Umbilical cord (tissue), 2 donors: ENCODE measurements at places on chromosomes 5 and 9.

GRCh38 chr9:95491543-95492320 is 25.0 kb downstream of the PTCH1 start:
- DNase-seq = no peak

GRCh38 chr9:128152133-128153059 is 3.1 kb downstream of the LCN2 start:
- DNase-seq = no peak

DNA sequence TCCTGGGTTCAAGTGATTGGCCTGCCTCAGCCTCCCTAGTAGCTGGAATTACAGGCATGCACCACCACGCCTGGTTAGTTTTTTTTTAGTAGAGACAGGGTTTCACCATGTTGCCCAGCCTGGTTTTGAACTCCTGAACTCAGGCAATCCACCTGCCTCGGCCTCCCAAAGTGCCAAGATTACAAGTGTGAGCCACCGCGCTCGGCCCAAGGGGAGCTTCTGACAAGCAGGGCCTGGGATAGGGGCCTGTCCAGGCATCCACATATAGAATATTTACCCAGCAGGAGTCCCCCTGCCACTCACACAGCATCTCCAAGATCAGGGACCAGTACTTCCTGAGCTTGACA is 10.1 kb downstream of the IRF1 start:
- no peak for DNase-seq

DNA sequence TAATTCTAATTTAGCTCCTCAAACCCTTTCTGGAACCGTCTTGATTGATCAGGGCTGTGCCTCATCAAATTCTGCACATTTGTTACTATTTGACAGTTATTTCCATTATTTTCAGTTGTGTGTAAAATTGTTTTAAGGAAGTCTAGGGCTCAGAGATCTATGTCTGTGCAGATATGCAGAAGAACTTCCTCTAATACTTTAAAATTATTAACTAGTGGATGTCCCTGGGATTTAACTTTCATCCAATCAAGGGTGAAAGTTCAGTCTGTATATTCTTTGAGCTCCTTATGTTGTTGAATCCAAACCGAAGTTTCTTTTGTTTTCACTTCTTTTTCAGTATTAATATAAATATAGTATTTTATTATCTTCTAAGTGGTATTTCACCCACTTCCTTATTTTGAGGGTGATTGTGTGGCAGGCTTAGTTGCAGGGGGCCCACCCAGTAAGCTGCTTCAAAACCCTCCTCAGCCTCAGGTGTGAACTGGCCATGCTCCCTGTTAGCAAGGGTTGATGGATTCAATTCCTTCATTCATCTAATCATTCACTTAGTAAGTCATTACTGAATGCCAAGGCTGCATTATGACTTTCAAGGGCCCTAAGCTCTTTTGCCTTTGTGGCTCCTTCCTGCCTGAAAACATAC is 2.1 kb upstream of the CAMLG start:
- DNase-seq = no peak

DNA sequence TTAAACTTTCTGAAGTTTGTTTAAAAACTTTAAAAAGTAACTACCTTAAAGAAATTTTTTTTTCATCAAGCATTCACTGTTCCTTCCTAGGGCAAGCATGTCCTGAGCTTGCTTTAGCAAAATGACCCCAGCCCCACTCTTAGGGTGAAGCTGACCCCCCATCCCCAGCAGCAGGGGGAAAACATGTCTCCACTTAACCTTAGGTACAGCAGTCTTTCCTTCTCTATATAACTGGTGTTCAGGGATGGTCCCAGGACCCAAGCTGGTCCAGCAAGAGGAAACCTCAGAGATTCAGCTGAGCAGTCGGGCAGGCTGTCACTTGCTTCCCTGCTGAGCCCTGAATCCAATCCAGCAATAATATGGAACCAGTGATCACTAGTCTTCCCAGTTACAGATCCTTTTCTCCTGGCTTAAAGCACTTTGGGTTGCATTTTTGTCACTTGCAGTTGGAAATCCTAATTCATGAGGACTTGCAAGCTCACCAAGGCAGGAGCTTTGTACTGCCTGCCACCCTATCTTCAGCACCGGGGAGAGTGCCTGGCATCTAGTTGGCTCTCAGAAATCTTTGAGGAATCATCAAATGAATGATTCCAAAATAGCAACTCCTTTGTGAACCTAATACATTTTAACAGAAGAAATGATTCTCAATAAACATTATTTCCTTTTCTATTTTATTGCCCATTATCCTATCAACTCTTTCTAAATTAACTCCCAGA is 91.2 kb downstream of the FSTL4 start:
- no peak for DNase-seq

GRCh38 chr5:82850393-82850792 is 226.8 kb downstream of the TMEM167A start:
- DNase-seq = peak; percentile 79

- DNase-seq = no peak
Measured at GRCh38 chr5:78592735-78593386, 55.7 kb downstream of the LHFPL2 start.

DNA sequence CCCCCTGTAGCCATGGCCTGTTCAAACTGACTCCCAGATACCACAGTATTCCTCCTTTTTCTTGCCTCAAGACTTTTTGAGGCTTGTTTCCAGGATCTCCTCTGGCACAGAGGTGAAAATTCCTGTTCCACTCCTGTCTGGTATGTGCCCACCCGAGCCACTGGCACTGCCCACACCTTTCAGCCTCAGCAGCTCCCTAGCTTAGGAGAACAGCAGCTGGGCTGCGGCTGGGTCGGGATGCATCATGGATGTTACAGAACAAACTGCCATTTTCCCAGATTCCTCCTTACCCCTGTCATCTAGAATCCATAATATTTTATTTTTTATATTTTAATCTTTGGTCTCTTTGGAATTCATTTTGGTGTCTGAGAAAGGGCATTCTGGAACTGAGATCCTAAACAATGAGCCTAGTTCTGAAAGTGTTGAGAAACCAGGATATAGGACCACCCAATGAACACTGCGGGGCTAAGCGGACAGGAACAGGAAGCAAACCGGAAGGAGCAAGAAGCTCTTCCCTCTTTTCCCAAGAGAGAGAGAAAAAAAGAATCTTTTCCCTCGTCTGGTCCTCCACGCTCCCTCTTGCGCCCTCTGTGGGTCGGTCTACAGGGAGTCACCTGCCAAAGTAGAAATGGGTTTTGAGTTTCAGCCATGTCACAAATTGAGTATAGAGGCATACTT is 12.5 kb downstream of the OR2S2 start:
- DNase-seq = peak; percentile 92

- DNase-seq = no peak
Measured at GRCh38 chr9:113361304-113362018, 12.1 kb downstream of the BSPRY start.

GRCh38 chr5:37717613-37718431 is 122.0 kb downstream of the GDNF start:
- peak; percentile 90 for DNase-seq

DNA sequence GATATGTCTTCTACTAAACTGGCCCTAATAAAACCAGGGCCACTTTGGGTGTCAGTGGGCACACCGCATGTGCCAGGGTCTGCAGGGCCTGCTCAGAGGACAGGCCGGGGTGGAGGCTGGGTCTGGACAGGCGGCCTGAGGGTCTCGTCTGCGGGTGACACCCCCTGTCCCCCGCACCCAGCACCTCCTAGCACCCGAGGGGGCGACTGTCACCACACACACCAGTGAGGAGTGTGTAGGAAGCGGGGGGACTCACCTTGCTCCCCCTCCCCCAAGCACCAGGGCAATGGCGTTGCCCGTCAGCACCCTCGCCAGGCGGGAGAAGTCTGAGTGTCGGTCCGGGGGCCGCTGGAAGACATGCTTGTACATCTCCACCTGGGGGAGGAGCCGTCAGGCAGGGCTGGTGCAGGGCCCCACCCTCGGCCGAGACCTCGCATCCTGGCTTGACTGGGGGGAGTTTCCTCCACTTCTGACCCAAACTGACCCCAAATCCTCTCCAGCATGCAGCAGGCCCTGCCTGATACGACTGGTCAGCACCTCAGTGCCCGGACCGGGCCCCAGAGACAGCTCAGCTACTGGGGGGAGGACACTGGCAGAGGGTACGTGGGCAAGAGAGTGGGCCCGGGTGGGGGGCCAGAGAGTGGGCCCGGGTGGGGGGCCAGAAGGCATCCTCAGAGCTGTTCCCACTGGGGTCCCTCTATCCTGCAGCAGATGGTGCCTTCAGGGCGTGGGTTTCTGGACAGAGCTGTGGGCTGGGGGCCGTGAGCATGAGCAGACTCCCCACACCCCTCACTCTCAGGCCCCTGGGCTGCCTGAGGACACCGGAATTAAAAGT is 18.9 kb upstream of the NSMF start:
- no peak for DNase-seq

DNA sequence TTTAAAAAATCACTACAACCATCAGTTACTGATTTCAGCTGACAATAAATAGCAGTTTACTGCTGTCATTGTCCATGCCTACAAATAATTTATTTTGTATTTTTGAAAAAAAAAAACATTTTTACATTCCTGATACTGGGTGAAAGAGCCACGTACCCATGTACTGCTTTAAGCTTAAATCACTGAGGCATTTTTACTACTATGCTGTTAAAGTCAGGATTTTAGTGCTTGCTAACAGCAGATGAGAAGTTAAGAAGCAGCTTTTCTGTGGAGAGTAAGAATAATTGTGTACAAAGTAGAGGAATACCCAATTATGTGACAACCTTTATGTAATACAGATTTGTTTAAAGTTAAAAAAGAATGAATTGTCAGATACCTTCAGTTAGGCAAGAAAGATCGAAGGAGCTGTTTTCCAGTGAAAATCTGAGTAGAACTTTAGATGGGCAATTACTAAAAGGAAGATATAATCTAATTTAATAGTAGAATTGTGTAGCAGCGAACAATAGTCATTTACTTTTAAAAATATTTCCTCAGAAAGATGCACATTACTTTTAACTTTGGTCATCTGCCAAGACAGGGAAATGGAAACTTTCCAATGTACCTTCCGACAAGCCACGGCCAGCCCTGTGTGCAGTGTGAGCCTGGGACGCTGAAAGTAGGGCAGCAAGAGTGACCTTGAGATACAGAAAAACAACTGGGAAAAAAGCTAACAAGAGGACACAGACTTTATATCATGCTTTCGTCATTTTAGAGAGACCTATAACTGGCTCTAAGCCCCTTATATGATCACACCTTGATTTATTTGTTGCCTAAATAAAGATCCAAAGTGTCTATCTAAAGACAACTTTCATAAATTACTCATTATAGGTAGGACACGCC is 39.9 kb downstream of the RHOBTB3 start:
- DNase-seq = peak; percentile 54

- DNase-seq = no peak
Measured at GRCh38 chr5:22056601-22057000, 796.5 kb downstream of the CDH12 start.

DNA sequence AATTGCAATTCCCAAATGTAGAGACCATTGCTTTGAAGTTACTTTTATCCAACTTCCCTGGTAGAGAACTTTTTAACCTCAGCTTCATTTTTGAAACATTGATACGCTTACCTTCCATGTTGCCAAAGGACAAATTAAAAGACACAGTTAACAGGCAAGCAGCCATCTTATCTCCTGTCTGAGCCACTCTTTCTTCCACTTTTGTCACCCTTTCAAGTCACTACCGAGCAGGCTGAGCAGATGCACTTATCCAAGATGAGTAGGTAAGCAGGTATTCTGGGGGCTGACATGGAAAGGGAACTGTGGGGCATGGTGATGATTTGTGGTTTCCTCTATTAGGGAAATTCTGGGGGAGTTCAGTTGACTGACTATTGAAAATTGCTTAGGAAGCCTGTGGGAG is 66.7 kb downstream of the DOCK2 start:
- no peak for DNase-seq

- peak; percentile 43 for DNase-seq
Measured at GRCh38 chr5:968881-969280, 39.7 kb upstream of the NKD2 start.

DNA sequence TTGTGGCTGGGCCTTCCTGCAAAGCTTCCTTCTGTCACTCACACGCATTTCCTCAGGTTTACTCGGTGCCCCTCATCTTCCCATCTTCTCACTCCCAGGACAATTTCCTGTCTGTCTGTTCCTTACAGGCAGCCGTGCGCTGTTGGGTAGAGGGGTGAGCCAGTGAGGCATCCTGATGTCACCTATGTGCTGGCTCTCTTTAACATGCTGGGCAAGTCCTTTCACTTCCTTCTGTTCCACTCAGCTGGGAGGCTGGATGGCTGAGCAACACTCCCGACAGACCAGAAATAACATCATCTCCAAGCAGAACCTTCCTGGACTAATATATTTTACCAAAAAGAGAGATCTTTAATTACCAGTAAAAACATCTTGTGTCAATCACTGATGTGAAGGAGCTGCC is 103.0 kb downstream of the HSD17B3 start:
- DNase-seq = no peak

GRCh38 chr9:131708226-131709002 is 31.5 kb downstream of the RAPGEF1 start:
- DNase-seq = no peak

DNA sequence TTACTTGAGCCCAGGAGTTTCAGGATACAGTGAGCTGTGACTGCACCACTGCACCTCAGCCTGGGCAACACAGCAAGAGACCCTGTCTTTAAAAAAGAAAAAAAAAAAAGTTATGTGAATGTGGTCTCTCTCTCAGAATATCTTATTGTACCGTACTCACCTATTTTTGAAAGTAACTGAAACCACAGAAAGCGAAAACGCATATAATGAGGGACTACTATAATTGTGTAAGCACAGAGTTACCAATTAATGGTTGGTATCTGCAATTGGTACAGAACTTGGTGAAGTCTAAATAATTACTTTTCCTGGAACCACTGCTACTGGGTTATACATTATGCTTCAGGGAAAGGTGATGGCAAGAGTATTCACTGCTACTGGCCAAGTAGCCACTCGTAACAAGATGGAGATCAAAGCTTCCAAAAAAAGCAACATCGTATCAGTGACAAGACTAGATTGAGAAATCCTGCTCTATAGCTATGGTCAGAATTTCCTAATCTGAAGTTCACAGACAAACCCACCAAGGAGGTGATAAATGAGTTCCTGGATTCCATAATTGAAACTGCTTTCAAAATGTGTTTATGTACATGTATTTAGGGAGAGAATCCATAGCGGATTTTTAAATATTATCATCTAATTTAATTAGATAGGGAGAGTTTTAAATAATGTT is 82.7 kb downstream of the NR6A1 start:
- no peak for DNase-seq

DNA sequence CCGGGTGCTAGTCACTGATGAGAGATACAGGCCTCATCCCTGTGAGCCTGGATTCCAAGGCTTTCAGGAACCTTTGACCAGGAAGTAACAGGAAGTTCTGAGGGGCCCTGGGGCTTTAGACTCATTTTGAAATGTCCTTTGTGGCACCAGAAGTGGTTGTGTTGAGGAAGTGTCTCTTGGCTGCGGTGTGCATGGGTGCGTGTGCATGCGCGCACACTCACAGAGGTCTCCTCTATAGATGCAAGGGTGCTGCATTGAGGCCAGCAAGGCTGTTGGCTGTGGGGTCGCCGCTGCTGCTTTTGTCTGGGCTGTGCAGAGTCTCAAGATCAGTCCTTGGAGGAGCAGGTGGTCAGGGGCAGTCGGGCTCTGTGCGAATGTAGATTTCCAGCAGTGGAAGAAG is 7.6 kb downstream of the RAB24 start:
- DNase-seq = no peak

DNA sequence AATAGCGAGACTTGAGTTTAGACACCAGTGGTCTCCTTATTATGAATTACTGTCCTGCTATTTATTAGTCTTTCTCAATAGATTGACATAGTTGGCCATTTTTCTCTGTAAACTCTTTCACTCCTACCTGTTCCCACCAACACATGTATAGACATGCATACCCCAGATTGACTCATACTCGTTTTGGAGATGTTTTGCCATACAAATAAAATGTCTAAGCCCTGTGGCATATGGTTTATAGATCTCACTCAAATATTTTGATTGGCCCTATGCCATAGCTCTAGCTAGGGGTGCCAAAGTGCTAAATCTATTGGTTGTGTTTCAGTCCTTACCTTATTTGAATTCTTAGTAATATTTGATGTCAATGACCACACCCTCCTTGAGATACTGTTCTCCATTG is 42.3 kb downstream of the CAMK4 start:
- no peak for DNase-seq
